K562 (cell line): ENCODE measurements at places on chromosomes 2 and 18. TPM values are rescaled to one million over a fixed set of nuclear protein-coding genes. Genes with fewer than 3 reads are reported as not detected.

- no peak for DNase-seq
- H3K4me1 ChIP-seq, result no peaks in the 10 kb centered on the region
- H3K27ac ChIP-seq, result no peak overlapping the region
- no peaks in the 10 kb centered on the region; the same call in 2 of the 3 replicates for H3K36me3 ChIP-seq
Measured at GRCh38 chr2:113703386-113704299, 52.8 kb downstream of the SLC35F5 start.

- no peak overlapping the region for H3K4me3 ChIP-seq
- H3K36me3 ChIP-seq, result peaks cover 7% of the 10 kb centered on the region; the same call in 1 of the 3 replicates
- no peak overlapping the region for H3K27ac ChIP-seq
- no peaks in the 10 kb centered on the region for H3K27me3 ChIP-seq
Measured at GRCh38 chr2:73964223-73964622, 20.5 kb upstream of the TET3 start.

PSME4 gene
- total RNA-seq, result 67.4 and 74.0 TPM in 2 replicates

DNA sequence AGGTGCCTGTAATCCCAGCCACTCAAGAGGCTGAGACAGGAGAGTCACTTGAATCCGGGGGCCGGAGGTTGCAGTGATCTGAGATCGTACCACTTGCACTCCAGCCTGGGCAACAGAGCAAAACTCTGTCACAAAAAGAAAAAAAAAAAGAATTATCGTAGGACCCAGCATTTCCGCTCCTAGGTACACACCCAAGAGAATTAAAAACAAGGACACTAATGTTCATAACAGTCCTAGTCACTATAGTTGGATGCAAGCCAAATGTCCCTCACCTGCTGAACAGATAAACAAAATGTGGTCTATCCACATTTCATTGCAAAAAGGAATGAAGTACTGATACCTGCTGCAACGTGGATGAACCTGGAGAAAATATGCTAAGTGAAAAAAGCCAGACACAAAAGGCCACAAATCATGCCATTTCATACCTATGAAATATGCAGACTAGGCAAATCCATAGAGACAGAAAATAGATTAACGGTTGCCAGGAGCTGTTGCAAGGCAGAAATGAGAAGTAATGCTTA is 21.2 kb downstream of the ADRA2B start:
- H3K4me3 ChIP-seq, result no peak overlapping the region
- peaks cover 11% of the 10 kb centered on the region; the same call in 2 of the 3 replicates for H3K4me1 ChIP-seq
- no peaks in the 10 kb centered on the region for H3K36me3 ChIP-seq
- no peak for DNase-seq
- no peaks in the 10 kb centered on the region for H3K27me3 ChIP-seq

DNA sequence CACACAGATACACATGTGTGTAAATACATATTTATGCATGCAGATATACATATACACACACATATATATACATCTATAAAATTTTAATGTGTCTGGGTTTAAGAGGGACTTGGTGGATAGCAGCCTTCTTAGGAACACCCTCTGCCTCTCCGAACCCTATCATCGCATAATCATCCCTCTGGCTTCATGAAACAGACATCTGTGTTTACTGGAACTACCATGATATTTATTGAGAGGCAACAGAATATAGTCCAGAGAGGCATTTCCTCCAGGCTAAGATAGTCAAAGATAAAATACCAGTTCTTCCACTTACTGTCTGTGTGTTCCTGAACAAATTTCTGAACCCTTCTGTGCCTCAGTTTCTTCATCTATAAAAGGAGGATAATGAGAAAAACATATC is 239.0 kb upstream of the FANCL start:
- no peak overlapping the region for H3K27ac ChIP-seq
- H3K4me1 ChIP-seq, result no peaks in the 10 kb centered on the region
- no peaks in the 10 kb centered on the region for H3K27me3 ChIP-seq
- no peak overlapping the region for H3K4me3 ChIP-seq
- DNase-seq, result no peak

GRCh38 chr18:9814431-9814830 is 71.3 kb upstream of the TXNDC2 start:
- peaks cover 32% of the 10 kb centered on the region for H3K36me3 ChIP-seq
- peak overlapping the region; percentile 18; the same call in 1 of the 3 replicates for H3K27ac ChIP-seq
- no peak for DNase-seq
- no peaks in the 10 kb centered on the region for H3K27me3 ChIP-seq
- H3K4me3 ChIP-seq, result no peak overlapping the region

DNA sequence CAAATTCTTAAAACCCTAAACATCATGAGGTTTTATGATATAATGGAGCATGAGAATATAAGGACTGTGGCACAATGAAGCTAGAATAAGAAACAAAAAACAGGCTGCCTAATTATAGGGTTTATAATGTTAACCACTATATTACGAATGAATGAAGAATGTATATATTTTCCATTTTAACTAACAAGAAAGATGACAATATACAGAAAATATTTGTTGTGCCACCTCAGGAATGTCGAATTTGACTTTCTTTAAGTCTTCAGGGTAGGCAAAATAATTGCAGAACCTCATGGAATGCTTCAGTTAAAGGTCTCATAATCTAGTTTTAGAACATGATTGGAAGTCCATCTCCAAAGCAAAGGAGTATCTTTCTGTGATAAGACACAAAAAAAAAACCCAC is 282.9 kb upstream of the SLC8A1 start:
- H3K4me1 ChIP-seq, result no peaks in the 10 kb centered on the region
- no peaks in the 10 kb centered on the region for H3K27me3 ChIP-seq
- no peak for DNase-seq
- H3K36me3 ChIP-seq, result no peaks in the 10 kb centered on the region

ABHD1 gene
- total RNA-seq, result 0.18 TPM in 1 of 2 replicates, not detected in the other

- H3K4me1 ChIP-seq, result no peaks in the 10 kb centered on the region
- no peaks in the 10 kb centered on the region for H3K36me3 ChIP-seq
- DNase-seq, result no peak
- H3K4me3 ChIP-seq, result no peak overlapping the region
- H3K27me3 ChIP-seq, result no peaks in the 10 kb centered on the region
- H3K27ac ChIP-seq, result no peak overlapping the region
Measured at GRCh38 chr2:140949932-140950331, 1180.9 kb downstream of the LRP1B start.
